NCI-H1417 treated with DMSO at 0.1 percent for 48 hours (cell line): ENCODE measurements at places on chromosomes 11 and 22.
A peak's percentile ranks its signal among the peaks of the same experiment; 100 is the strongest.

GRCh38 chr11:87059596-87060390 lies 22.1 kb downstream of the TMEM135 start:
- DNase-seq: no peak

- DNase-seq: no peak
These were observed 18.5 kb upstream of the TMEM184B start for GRCh38 chr22:38291201-38291777.

GRCh38 chr11:112177589-112177988 lies 2.3 kb downstream of the BCO2 start:
- no peak for DNase-seq

DNA sequence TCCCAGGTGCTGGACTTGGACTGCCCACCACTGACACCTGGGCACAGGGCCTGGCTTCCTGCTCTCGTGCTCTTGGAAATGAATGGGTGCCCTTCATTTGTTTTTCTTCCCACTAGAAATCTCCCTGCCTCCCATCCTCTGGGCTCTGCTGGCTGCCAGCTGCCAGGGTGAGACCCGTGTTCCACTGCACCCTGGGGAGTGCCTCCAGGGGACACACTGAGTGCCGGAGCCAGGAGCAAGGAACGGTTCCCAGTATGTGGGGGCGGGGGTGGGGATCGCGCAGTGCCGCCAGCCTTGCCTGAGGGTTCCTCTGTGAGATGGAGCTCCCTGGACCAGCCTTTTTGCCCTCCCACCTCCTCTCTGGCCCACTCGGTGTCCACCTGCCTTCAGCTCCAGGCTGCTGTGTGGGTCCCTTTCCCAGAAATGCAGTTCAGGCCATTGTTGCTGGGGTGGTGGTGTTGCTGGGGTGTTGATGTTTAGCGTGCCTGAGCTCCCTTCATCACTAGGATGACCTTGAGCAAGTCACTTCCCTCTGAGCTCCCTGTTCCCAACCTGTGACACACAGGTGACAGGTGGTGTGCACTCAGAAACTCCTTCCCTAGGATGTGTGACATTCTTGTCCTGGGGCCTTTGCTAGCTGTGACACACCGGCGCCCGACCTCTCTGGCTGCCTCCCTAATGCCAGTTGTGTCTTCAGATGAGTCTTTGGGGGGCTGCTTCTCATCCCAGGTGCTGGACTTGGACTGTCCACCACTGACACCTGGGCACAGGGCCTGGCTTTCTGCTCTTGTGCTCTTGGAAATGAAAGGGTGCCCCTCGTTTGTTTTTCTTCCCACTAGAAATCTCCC lies 72.1 kb downstream of the MED15 start:
- DNase-seq: no peak

- DNase-seq: peak; percentile 65
These were observed 96.2 kb downstream of the RASSF10 start for GRCh38 chr11:13105237-13105844.

GRCh38 chr22:23574371-23574811 lies 5.7 kb downstream of the IGLL1 start:
- DNase-seq: no peak

GRCh38 chr11:61930933-61931332 lies 13.6 kb upstream of the RAB3IL1 start:
- DNase-seq: no peak

- DNase-seq: no peak
These were observed 18.4 kb downstream of the PARVB start for GRCh38 chr22:44042249-44043218.

- DNase-seq: no peak
These were observed 400.2 kb upstream of the DDI1 start for GRCh38 chr11:103636232-103636631.

DNA sequence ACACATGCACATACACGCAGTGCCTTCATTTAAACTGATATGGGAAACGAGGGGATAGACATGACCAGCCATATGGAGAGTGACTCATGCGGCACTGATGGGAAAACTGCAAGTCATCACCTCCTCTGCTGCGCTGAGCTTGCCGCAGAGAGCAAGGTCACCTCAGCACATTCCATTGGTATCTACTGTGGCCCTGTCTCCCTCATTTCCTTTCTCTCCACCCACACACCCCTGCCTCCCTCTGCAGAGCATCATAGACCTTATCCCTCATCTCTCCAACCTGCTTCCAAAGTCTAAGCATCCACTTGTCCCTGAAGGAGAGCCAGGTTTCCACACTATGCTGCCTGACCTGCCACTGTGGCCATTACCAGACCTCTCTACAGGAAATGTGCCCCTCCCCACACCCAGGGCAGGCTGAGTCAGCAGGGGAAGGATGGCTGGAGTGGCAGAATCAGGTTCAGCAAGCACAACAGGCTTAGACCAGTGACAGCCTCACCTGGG lies 116.9 kb upstream of the SNX19 start:
- DNase-seq: no peak

- no peak for DNase-seq
These were observed 333.9 kb downstream of the CADM1 start for GRCh38 chr11:115170133-115170815.

DNA sequence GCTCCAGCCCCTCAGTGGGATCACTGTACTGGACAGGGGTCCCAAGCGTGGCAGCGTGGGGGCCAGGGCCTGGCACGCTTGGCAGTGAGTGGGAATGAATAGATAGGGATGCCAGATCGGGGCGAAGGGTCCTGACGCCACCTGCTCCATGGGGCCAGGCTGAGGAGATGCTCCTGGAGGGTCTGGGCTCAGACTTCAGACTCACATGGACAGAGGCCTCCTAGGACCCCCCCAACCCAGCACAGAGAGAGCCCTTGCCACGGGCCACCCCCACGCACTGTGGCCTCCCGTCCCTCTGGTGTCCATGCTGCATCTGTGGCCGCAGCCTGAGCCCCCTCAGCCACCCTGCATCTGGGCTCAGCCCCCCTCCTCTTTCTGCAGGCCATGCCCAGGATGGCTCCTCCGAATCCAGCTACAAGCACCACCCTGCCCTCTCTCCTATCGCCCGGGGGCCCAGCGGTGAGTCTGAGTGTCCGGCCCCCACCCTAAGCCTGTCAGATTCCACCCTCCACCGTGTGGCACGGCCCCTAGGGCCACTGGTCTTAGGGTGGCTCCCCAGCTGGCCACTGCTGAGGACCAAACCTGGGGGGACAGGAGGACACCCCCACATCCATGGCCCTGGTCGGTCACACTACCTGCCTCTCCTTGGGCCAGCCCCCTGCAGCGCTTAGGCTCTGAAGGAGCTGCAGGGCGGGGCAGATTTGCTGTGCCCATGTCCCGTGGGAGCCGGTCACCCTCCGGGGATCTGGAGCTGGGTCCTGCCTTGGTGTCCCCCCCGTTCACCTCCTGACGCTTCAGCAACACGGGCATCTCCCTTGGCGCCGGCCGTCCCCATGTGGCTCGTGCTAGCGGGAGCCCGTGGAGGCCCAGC lies 2.7 kb downstream of the MUC5AC start:
- no peak for DNase-seq

DNA sequence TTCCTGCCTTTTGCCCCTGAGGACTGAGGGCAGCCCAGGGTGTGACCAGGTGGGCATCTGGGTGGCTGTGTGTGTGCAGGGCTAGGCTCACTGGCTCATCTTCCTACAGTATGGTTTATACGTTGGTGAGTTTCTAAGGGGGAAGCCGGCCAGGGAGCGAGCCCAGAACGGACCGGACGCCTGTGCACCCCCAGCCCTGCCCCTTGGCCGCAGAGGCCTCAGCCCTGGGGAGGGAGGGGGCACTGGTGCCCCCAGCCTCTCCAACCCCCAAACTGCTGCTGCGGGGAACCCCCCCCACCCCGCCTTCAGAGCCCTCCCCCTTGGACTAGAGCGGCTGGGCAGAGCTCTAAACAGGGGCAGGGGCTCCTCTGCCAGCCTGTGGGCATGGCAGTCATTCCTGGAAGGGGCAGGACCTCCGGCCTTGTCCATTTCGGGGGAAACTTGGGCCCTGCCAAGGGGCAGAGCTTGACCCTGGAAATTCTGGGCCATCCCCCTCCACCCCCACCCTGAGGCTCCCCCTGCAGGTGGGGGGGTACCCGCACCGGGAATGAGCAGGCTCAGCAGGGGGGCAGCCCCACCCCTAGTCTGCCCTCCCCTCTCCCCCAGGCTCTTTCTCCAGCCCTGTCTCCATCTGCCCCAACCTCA lies 5.4 kb downstream of the YIF1A start:
- no peak for DNase-seq

GRCh38 chr11:99238401-99238800 lies 217.7 kb downstream of the CNTN5 start:
- no peak for DNase-seq

DNA sequence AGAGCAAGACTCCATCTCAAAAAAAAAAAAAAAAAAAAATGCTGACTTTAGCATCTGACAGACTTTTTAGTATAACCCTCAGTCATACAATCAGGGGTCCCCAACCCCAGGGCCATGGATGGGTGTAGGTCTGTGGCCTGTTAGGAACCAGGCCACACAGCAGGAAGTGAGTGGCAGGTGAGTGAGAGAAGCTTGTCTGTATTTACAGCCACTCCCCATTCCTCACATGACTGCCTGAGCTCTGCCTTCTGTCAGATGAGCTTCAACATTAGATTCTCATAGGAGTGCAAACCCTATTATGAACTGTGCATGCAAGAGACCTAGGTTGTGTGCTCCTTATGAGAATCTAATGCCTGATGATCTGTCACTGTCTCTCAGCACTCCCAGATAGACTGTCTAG lies 3.3 kb downstream of the FAM227A start:
- DNase-seq: no peak

GRCh38 chr11:118000850-118001228 lies 14.6 kb downstream of the IL10RA start:
- no peak for DNase-seq

DNA sequence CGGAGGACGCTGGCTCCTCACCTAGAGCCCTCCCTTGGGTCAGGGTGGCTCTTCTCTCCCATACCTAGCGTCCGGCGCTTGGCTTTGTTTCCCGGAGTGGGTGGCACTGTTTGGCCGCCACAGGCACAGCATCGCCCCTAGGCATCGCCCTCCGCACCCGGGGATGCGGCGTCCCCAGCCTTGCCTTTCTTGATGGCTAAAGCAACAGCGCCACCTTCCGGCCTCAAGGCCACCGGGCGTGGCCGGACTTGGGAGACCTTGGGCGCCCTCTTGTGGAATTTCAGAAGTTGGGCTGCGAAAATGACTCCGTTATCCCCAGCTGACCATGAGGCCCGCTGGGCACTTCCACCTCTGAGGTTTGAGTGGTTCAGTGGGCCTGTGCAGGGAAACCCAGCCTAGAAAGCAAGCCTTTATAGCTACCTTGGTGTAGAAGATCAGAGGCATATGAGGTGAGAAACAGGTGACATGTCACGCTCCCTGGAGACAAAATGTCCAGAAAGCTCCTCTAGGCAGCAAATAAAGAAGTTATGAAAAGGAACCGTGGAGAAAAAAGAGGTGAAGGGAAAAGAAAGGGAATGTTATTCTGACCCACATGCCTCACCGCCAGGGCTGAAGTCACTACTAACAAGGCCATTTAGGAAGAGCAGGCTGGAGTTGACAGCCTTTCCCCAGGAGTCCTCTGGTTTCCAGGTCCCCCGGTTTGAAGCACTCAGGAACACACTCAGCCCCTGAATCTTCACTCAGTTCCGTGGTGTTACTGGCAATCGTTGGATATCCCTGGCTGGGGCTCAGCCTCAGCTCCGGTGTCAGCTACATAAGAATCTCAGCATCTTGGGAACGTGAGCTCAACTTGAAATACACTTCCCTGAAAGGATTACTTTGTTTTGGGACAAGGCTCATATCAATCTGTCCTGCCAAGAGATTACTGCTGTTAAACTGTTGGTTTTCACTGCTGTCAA lies 54.1 kb downstream of the SNX19 start:
- peak; percentile 24 for DNase-seq

DNA sequence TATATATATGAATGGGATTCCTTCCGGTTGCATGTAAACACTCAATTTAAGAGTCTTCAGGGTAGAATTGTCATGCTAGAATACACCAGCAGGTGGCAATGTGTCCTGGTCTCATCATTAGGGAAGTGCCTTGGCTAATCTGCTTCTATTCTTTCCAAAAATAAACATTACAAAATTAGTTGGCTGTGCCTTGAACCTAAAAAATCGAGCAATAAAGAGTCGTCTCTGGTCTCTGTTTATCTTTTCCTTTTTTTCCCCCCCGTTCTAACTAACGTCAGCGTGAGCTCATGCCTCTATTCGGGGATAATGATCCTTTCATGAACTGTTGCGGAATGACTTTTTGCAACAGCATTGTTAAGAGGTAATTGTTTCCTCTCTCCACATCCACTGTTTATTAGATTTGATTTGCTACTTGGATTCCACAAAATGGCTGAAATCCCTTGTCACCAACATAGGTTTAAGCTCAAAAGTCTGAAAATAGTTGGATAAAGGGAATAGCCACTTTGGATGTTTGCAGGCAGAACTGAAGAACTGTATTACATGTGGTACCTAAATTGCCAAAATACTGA lies 1.2 kb upstream of the ARHGEF12 start:
- DNase-seq: peak; percentile 53

GRCh38 chr11:60422609-60423008 lies 6.8 kb upstream of the MS4A5 start:
- DNase-seq: no peak

GRCh38 chr11:67691149-67691548 lies 16.7 kb upstream of the ALDH3B2 start:
- no peak for DNase-seq

DNA sequence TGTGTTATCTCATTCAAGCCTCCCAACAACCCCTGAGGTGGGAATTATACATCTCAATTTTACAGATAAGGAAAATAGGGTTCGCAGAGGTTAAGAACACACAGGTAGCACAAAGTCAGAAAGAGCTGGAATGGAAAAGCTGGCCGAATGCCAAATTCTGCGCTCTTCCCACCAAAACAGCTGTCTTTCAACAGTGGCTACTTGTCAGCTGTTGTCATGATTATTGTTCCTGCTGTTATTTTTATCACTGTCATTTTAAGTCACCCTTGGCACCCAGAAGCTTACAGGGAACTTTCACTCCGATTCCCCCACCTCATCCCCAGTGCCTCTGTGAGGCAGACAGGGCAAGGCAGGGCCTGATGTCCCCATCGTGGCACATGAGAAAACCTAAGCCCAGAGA lies 74.5 kb upstream of the CSNK2A3 start:
- DNase-seq: peak; percentile 2

DNA sequence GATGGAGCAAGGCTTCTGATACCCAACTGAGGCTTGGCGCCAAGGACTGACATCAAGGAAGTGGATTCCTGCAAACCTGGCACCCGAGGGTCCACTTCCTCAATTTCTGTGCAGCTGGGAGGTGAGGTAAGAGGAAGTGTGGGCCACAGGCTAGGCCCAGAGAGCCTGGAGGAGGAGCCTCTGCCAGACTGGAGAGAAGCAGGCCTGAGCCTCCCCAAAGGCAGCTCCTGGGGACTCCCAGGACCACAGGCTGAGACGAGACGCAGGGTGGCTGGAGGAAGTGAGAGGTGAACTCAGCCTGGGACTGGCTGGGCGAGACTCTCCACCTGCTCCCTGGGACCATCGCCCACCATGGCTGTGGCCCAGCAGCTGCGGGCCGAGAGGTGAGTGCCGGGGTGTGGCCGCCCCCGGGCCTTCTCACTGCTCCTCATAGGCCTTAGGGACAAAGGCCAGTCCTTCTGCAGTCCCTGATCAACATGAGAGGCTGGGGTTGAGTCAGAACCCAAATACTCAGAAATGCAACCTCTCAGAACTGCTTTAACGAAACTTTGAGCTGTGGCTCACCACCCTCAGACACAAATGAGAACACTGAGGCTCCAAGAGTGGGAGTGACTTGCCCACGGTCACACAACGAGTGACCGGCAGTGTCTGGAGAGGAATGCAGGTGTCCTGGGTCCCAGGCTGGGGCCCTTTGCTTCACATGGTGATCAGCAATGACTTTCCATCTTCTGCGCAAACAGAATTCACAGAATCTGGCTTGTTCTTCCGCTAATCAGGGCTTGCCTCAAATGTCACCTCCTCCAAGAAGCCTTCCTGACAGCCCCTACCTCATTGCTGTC lies at the start of gene NCF4:
Gene NCF4, plus strand, starts transcription at position 186 of the 839 bp plus-strand sequence. Its CDS starts 166 bp downstream, at position 352.
- DNase-seq: no peak

- no peak for DNase-seq
These were observed 189.2 kb downstream of the EFCAB6 start for GRCh38 chr22:43622886-43623285.
